ENCODE measurements at places on chromosomes 7 and 10. TPM values are rescaled to one million over a fixed set of nuclear protein-coding genes. Genes with fewer than 3 reads are reported as not detected.

DNA sequence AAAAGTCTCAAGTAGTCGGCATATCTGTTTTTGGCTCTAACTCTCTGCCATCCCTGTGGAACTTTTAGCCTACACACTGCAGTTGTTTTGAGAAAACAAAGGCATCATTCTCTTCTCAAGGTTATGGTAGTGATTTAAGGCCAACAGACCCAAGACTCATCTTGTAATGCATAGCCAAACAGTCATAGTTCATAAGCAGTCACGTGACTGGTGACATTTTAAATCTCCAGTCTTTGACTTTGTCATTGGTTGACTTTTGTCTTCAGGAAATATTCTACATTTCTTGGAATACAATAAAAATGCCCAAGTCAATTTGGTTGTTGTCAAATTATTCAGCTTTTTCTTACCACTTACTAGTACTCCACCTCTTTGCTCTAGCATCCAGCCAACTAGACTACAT, 114.8 kb downstream of the ANKRD30A start:
- DNase-seq: no peak
- no peaks in the 10 kb centered on the region for H3K4me1 ChIP-seq
- H3K27ac ChIP-seq: no peak overlapping the region
- H3K36me3 ChIP-seq: no peaks in the 10 kb centered on the region
- H3K27me3 ChIP-seq: no peaks in the 10 kb centered on the region

DNA sequence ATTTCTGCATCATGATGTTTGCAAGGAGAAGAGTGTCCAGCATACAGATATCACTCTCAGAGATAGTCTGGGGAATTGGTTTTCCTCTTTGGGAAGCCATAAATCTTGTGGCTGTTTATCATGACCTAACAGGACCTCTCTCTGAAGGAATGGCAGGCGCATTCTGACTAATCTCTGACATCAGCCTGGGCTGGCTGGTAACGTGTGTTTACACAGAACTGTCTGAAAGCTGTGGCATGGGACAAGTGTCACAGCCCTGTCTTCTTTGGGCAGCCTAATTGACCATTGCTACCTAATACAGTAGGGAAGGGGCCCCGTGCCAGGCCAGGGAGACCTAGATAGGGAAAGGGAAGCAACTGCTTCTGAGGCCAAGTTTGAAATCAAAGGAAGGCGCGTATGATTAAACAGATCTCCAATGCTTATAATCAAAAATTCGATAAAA, 73.9 kb upstream of the CABCOCO1 start:
- no peaks in the 10 kb centered on the region for H3K27me3 ChIP-seq
- no peaks in the 10 kb centered on the region for H3K4me1 ChIP-seq
- DNase-seq: no peak
- no peak overlapping the region for H3K4me3 ChIP-seq
- H3K27ac ChIP-seq: no peak overlapping the region
- H3K36me3 ChIP-seq: no peaks in the 10 kb centered on the region

DNA sequence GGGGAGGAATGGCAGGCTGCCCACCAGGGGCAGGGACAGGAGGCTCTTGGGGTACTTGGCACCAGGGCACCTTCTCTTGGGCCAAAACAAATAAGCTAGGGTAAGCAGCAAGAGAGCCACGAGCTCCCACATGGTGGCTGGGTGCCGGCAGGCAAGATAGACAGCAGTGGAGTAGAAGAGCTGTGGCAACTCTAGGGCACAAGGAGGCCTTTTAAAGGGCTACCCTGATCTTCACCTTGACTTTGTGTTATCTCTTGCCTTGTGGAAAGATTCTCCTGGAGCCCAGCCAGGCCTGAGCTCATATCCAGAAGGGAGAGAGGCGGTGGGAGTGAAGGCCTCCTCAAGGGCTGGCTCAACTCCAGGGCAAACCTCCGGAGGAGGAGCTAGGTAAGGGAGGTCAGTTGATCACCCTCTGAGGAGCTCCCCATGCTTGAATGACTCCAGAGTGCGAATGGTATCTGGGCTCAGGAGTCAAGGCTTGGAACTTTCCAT, at the start of gene CYP17A1:
Gene CYP17A1 (minus strand): TSS at position 184 of the 492 bp plus-strand sequence. CDS start 52 bp downstream, at position 132.
- H3K4me1 ChIP-seq: no peaks in the 10 kb centered on the region
- H3K4me3 ChIP-seq: no peak within 1 kb of the TSS
- no peak within 1 kb of the TSS for H3K27ac ChIP-seq

- H3K4me1 ChIP-seq: no peaks in the 10 kb centered on the region
- no peaks in the 10 kb centered on the region for H3K27me3 ChIP-seq
- H3K27ac ChIP-seq: no peak overlapping the region
- no peaks in the 10 kb centered on the region for H3K36me3 ChIP-seq
- no peak for DNase-seq
These were observed 22.7 kb upstream of the ZNF800 start for GRCh38 chr7:127415060-127415742.

GRCh38 chr7:1941464-1942242, 271.6 kb downstream of the ELFN1 start:
- H3K4me3 ChIP-seq: no peak overlapping the region
- H3K27me3 ChIP-seq: no peaks in the 10 kb centered on the region
- H3K27ac ChIP-seq: no peak overlapping the region
- no peak for DNase-seq

DNA sequence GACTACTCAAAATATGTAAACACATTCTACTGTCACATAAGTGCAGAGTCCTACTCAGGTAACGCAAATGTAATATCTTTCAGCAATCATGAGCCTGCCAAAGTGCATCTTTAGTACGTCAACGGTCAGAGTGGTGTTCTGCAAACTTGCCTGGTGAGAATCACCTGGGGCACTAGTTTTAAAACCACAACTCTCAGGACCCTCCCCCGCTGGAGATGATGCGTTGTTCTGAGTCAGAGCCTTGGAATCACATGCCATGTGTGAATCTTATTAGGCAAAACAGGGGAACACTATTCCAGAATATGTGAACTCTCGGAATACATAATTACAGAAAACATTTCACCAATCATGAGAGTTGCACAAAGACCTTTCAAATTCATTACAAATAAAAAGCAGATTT, 115.7 kb downstream of the TPK1 start:
- H3K4me1 ChIP-seq: no peaks in the 10 kb centered on the region
- no peak for DNase-seq
- no peaks in the 10 kb centered on the region for H3K36me3 ChIP-seq
- no peak overlapping the region for H3K4me3 ChIP-seq

DNA sequence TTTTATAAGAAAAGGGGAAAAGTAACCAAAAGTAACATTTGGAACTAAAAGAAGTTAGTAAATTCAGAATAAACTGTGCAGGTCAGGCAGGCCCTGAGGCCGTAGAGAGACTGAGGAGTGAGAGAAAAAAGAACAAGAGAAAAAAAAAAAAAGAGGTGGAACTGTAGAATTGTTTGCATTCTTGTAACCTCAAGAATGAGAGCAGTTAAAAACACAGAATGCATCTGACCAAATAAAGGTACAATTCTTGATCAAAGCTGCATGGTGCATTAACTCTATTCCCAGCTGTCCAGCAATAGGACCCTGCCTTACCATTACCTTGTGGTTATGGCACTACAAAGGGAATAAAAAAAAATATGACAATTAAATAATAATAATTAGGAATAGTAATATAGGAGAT, 170.1 kb upstream of the SEMA3A start:
- H3K27me3 ChIP-seq: no peaks in the 10 kb centered on the region
- H3K4me1 ChIP-seq: no peaks in the 10 kb centered on the region
- H3K27ac ChIP-seq: no peak overlapping the region
- no peak for DNase-seq

- no peaks in the 10 kb centered on the region for H3K27me3 ChIP-seq
- no peak overlapping the region for H3K4me3 ChIP-seq
- peaks cover 12% of the 10 kb centered on the region for H3K4me1 ChIP-seq
These were observed 38.6 kb downstream of the TRIL start for GRCh38 chr7:28919510-28919909.

DNA sequence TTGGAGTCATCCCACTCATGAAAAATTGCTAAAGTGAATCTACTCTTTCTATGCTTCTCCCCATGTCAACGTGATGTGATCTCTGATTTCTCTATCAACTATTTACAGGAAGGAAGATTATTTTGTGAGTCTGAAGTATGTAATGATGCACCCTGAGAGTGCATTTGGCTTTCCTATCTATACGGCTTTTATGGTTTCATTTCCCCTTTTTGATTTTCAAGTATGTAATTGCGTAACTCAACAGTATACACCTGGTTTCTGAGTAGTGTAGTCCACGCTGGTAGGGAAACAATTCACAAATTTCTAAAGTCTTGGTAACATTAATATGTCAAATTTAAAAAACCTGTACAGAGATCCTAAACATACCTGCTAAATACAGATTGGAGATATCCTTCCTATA, 194.7 kb upstream of the SEMA3A start:
- no peak for DNase-seq
- no peak overlapping the region for H3K27ac ChIP-seq
- no peaks in the 10 kb centered on the region for H3K4me1 ChIP-seq
- H3K4me3 ChIP-seq: no peak overlapping the region

- H3K27me3 ChIP-seq: no peaks in the 10 kb centered on the region
- H3K4me1 ChIP-seq: no peaks in the 10 kb centered on the region
- H3K27ac ChIP-seq: no peak overlapping the region
- no peak for DNase-seq
These were observed 364.0 kb downstream of the GFRA1 start for GRCh38 chr10:115909037-115909436.

DNA sequence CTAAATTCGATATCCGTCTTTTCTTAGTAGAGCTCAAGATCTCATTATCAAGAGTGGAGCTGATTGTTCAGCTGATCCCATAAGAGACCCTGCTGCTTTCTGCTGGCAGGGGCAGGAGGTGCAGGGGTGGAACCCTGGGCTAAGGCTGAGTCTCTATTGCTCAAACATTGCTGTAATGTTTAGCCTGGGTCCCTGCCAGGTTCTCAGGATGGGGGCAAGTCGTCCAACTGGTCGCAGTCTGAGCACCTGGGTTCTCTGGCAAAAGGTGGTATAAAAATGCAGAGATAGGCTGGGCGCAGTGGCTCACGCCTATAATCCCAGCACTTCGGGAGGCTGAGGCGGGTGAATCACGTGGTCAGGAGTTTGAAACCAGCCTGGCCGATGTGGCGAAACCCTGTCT, 62.0 kb upstream of the NRBF2 start:
- H3K4me1 ChIP-seq: no peaks in the 10 kb centered on the region
- H3K36me3 ChIP-seq: no peaks in the 10 kb centered on the region
- H3K27ac ChIP-seq: no peak overlapping the region

GRCh38 chr7:36116347-36117202, 36.5 kb upstream of the EEPD1 start:
- H3K4me1 ChIP-seq: no peaks in the 10 kb centered on the region
- H3K4me3 ChIP-seq: no peak overlapping the region
- H3K27me3 ChIP-seq: no peaks in the 10 kb centered on the region
- no peaks in the 10 kb centered on the region for H3K36me3 ChIP-seq
- no peak for DNase-seq
- peak overlapping the region; percentile 69 for H3K27ac ChIP-seq

DNA sequence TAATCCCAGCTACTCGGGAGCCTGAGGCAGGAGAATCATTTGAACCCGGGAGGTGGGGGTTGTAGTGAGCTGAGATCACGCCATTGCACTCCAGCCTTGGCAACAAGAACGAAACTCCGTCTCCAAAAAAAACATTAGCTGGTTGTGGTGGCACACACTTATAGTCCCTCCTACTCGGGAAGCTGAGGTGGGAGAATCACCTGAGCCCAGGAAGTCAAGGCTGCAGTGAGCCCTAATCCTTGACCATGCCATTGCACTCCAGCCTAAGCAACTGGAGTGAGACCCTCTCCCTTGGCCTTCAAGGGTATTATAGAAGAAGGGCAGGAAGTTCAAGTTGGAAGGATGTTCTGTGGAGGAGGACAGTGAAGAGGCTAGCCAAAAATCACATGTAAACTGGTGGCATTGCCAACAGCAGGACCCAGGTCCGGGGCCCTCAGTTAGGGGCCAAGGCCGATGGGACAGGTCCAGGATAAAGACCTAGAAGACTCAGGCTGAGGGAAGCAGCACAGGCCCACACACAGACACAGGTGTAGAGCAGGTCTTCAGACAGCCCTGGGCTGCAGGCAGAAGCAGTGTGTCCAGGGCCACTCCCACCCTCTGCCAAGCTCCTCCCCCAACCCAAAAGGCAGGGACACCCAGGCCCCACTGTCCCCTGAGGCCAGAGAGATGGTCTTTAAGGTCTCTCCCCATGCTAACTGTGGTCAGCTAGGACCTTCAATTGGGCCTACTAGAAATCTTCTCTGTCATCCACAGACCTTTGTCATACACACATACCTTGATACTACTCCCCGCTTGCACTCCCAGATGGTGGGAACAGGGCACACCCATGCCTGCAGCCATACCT, 8.4 kb upstream of the SAMD8 start:
- no peak overlapping the region for H3K4me3 ChIP-seq
- H3K4me1 ChIP-seq: peaks cover 22% of the 10 kb centered on the region
- H3K27ac ChIP-seq: no peak overlapping the region
- no peaks in the 10 kb centered on the region for H3K36me3 ChIP-seq

DNA sequence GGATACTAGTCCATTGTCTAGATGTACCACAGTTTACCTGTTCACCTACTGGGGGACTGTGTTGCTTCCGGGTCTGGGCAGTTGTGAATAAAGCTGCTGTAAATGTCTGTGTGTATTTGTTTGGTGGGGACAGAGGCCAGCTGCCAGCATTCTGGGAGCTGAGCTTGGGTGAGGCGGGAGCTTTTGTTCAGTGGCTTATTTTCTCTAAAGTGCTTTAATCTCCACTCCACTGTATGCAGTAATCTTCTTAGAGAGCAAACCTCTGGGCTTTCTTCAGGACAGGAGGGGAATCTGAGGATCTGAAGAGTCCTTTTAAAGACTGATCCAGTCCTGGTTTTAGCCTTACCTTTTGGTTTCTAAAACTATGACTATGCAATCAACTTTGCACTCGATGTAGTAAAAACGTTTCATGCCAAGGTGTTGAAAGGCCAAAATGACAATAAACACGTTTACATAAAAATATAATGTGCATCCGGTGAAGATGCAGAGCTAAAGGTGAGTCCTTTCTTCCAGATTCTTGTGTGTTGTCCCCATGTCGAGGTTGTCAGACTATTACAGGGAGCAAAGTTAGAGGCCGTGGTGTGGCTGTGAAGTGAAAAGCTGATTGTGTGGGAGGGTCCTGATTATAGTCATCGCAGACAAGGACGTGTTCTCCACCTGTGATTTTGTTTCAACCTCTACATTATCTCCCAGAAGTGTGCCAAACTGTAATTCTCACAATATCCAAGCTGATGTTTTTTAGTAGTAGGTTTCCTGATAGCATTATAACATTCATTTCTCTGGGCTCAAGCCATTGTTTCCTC, 279.8 kb downstream of the CAMK1D start:
- no peaks in the 10 kb centered on the region for H3K4me1 ChIP-seq
- no peak overlapping the region for H3K4me3 ChIP-seq
- no peak overlapping the region for H3K27ac ChIP-seq
- DNase-seq: no peak

DNA sequence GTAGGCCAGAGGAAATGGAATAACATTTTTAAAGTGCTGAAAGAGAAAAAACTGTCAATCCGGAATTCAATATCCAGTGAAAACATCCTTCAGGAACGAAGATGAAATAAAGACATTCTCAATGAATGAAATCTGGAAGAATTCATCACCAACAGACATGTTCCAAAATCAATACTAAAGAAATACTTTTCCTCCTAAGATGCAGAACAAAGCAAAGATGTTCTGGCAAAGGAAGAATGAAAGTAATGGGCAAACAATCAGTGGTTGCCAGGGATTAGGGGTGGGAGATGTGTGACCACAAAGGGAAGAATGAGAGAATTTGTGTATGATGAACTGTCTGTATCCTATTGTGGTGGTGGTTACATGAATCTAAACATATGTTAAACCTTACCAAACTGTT, 52.8 kb upstream of the EEPD1 start:
- peaks cover 7% of the 10 kb centered on the region for H3K4me1 ChIP-seq
- no peak overlapping the region for H3K4me3 ChIP-seq
- no peaks in the 10 kb centered on the region for H3K36me3 ChIP-seq
- no peak for DNase-seq
- H3K27ac ChIP-seq: no peak overlapping the region

Gene DPP6
- 0.35 TPM for total RNA-seq

Gene UNCX
- total RNA-seq: not detected

Gene SPDYE1
- not detected for total RNA-seq

Gene SNCG
- total RNA-seq: 20.9 TPM

Gene MCM10
- total RNA-seq: 0.15 TPM

Gene BAIAP2L1
- 1.1 TPM for total RNA-seq

Gene CRYGN
- not detected for total RNA-seq

Gene GARIN1A
- 0.63 TPM for total RNA-seq

All from right atrium auricular region (tissue), 2 donors.